Stimulated activated CD4-positive, alpha-beta T cell treated with anti-CD3 and anti-CD28 coated beads, Interleukin-12 subunit alpha, Interleukin-12 subunit beta, amount 100 ng/mL, for 4 hours (primary cell): ENCODE measurements at places on chromosomes 2 and 18.

- DNase-seq: no peak
Measured at GRCh38 chr2:152611458-152612231, 105.6 kb downstream of the PRPF40A start.

- DNase-seq: no peak
Measured at GRCh38 chr2:206275312-206276055, 1.0 kb downstream of the ZDBF2 start.

DNA sequence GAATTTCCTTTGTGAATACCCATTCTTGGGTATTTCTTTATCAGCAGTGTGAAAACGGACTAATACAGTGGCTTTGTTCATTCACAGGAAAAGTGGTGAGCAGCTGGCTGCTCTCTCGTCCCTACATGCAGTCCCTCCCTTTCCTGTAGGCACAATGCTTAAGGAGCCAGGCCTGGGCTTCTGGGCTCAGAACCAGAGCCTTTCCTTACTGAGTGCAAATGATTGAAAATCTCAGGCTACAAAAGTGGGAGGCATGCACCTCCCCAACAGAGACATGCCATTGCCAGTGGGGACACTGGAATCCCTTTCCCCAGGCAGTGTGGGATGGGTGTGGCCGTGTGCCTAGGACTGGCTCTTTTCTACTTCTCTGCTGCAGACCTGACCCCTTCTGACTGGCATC lies 61.3 kb downstream of the MCFD2 start:
- no peak for DNase-seq

DNA sequence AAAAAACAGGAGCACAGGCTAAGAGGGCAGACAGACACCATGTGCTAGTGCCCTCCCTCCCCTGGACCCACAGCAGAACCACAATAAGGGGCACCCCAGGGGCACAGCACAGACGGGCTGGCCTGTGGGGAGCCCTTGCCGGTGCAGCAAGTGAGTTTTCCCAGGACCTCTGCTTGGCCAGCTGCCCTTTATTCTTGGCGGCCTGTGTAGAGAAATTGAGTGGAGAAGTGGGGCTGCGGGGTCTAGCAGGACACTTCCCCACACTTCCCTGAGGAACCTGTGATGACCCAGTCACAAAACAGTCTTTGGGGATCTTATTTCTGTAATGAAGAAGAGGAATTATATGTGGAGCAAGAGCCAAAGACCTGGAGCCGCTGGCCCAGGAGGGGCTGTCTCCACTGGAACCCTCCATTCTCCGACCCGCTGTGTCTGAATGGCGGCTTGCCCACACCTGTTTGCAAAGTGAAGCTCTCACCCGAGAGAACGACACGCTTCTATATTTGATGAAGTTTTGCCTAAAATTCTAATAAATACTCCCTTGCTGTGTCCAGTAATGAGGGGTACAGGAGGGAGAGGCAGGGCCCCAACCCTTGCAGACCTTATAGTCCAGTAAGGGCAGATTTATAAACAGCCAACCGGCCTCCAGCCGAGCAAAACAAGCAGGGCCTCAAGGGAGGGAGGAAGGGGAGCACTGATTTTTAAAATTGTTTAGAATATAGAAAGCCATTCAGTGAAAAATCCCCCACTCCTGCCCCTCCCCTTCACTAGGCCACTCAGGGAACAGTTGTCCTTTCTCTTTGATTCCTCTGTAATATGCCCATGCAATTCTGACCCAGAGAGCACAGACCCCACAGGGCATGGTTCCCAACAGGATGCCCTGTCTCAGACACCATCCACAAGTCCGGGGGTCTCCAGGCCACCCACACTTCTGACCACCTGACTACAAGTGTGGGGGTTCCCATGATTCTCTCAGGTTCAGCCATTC lies 44.7 kb upstream of the SNED1 start:
- no peak for DNase-seq

- no peak for DNase-seq
Measured at GRCh38 chr18:36139245-36139644, 9.5 kb downstream of the ELP2 start.

DNA sequence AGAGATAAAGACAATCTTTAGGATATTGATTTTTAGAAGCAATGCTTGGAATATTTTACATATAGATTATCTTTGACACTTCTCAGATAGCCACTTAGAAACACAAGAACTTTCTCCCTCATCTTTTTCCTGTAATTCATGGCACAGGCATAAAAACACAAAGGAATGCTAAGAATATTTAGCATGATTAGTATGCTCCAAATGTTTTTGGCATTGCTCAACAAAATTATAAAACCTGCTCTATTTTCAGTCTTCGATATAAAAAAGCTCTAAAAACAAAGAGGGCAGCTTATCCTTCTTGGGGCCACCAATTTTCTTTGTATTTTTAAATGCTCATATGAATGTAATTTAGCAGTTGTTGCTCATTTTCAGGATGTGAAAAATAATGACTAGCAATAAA lies 90.8 kb downstream of the RAD51AP2 start:
- DNase-seq: no peak

- no peak for DNase-seq
Measured at GRCh38 chr2:108594982-108595464, 60.8 kb downstream of the LIMS1 start.

- DNase-seq: no peak
Measured at GRCh38 chr2:240186191-240186725, 45.8 kb upstream of the OTOS start.

DNA sequence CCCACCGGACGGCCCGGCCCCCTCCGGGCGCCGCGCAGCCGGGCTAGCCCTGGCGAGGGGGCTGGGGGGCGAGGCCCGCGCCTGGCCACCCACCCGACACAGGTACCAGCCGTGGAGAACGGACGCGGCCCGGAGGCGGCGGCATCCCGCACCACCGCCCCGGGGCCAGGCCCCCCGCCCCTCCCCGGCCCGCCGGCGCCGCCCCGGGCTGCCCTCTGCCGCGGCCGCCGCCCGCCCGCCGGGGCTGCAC lies 405 bp downstream of the SOS1 start:
- no peak for DNase-seq

DNA sequence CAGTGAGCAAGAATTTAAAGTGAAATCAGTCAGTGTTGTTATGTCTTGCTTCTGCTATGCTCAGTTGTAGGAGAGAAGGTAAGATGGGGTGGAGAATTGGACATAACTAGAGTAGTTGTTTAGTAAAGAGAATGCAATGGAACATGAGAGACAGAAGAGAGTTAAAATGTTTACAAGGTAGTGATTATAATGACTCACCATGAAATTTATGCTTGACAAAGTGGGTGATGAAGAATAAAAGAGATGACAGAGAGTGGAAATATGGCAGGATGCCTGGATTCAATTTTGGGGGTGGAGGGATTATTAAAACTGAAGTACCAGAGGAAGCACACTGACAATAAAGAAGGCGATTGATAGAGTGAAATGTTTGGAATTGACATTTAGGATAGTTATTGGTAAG lies 10.6 kb downstream of the SCG2 start:
- DNase-seq: no peak

GRCh38 chr2:138298900-138299299 lies 202.7 kb upstream of the SPOPL start:
- no peak for DNase-seq

DNA sequence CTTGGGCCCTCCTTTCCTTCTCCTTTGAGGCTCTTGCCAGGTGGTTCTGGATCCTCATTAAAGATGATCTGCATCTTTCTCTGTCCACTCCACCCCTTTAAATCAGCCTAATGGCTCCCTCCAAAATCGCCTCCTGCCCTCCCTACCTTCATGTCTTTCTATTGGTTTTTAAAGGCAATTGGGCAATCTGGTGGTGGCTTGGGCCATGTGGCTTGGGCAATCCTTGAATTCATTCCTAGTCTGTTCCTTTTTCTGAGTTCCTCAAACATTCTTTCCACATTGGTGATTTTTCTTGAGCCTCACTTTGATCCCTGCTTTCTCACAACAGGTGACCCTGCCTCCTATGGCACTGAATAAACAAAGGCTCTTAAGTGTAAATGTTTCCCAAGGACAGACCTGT lies 266.2 kb upstream of the REV1 start:
- DNase-seq: no peak

- no peak for DNase-seq
Measured at GRCh38 chr18:54260396-54261072, 8.8 kb upstream of the POLI start.

GRCh38 chr2:150166313-150167051 lies 321.0 kb downstream of the RND3 start:
- no peak for DNase-seq

GRCh38 chr2:15369129-15369528 lies 192.0 kb downstream of the NBAS start:
- DNase-seq: no peak

DNA sequence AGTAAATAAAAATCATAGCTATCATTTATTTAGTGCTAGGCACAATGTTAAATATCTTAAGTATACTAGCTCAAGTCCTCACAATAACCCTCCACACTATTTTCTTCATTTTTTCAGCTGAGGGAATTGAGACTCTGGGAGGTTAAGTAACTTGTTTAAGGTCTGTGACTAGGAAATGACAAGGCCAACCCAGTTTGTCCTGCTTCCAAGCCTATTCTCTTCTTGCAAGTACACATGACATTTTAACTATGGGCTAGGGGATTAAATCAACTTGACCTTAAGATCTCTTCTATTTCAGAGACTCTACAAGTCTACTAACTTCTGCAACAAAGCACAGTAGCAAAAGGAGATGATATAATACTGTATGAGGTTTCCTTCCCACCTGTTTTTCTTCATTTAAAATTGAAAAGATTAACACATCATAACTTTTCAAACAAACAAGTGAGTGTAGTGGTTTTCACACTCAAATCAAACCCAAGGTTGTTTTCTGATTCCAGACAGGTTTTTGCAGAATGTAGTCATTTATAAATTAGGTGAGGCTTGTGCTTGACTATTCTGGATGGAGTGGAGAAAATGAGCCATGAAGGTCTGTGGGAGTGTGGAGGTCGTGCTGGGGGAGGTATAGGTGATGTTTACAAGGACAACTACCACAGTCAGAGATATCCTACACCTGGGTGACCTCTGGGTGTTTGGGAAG lies 57.0 kb downstream of the CD28 start:
- no peak for DNase-seq

- no peak for DNase-seq
Measured at GRCh38 chr2:10478916-10479315, 30.8 kb upstream of the ODC1 start.

- no peak for DNase-seq
Measured at GRCh38 chr2:207807516-207807915, 37.8 kb upstream of the FZD5 start.

DNA sequence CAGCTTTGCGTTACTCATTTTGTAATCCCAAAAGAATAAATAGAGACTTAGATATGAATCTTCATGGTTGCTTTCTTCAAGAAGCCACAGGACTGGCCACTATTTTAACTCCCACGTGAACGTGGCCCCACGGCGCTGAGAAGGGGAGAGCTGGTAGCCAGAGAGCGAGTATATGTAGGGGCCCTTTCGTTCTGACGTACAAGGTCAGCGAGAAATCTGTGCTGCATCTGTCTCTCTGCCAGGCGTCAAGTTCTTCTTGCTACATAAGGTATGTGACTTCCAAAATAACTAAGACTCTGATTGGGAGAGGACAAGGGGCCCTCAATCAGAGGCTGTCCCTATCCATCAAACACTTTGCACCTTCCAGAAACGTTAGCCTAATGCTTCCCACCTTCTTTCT lies 149.2 kb downstream of the PLEKHA3 start:
- no peak for DNase-seq

DNA sequence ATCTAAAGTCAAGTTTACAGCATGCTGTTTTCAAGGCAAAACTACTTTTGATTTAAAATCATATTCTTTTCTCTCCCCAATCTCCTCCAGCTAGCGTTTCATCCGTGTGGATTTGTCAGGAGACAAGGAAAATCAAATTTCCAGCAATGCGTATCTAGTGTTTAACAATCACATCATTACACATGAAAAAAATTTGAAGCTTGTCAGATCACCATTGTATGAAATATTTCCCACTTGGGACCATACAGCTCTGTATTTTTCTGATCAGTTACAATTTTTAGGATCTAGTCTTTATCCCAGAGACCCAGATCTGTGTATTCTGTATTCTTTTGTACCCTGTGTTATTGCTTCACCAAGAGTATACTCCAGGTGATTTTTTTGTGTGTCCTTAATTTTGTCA lies 28.6 kb upstream of the CYP1B1 start:
- DNase-seq: no peak

DNA sequence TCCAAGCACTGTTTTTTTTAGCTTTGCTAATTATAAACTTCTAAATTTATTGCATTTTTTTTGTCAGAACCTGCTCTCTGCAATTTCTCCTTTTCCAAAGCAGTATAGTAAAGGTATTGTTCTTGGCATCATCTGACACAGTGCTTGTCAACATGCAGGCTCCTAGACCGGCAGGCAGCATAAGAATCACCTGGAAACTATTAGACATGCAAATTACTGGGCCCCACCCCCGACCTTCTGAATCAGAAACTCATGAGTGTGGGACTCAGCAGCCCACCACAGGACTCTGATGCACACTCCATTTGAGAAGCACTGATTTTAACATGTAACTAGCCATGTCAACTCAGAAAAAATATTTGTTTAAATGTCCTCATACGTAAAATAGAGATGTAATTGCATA lies 551.1 kb upstream of the CELF4 start:
- no peak for DNase-seq

DNA sequence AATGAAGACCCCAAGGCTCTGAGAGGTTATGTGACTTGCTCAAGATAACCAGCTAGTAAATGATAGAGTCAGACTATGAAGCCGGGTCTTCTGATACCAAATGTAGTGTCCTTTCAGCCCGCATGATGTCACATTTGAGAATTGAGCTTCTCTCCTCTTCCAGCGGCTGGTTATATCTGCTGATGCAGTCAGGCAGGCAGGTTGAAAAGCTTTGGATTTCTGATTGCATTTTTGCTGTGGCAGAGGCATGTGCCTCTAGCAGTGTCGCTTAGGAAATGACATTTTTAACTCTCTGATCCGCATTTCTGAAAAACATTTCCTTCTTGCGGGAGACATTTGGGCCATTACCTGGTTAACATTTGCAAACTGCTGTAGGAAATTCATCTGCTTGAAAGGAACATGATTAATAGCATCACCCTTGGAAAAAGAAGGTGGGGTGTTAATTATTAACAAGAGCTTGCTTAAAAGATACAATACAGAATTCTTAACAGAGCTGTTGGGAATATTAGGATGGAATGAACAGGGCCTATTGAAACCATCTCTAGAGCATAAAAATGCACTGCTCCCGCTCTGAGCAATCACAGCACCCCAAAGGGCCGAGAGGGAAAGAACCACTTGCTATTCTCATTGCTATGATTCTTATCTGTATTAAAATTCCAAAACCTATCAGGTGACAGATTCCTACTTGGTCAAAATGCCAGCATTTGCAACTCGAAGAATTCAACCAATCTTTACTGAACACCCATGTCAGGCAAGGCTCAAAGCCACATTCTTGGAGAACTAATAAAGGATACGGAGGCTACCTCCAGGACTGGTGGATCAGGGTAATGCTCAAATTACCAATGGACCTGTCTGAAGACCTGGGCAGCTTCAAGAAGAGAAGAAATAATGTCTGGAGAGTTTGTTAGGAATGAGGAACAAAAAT lies 25.9 kb downstream of the MRO start:
- no peak for DNase-seq

DNA sequence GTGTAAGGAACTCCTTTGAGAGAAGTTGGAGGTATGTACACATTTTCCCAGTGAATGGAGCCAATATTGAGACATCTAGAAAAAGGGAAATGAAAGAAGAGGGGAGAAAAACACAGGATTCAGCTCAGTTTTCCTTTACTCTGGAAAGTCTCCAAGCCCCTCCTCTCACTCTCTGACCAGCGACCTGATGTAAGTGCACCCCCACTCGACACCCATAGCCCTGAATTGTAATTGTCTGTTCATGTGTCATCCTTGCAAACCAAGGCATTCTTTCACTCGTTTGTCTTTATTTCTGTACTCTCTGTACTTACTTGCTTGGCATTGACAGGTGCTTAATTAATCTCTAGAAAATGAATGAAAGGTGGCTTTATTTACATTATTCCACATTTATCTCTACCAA lies 55.7 kb upstream of the CTAGE1 start:
- DNase-seq: no peak
